ENCODE measurements at places on chromosomes 1 and 21.

DNA sequence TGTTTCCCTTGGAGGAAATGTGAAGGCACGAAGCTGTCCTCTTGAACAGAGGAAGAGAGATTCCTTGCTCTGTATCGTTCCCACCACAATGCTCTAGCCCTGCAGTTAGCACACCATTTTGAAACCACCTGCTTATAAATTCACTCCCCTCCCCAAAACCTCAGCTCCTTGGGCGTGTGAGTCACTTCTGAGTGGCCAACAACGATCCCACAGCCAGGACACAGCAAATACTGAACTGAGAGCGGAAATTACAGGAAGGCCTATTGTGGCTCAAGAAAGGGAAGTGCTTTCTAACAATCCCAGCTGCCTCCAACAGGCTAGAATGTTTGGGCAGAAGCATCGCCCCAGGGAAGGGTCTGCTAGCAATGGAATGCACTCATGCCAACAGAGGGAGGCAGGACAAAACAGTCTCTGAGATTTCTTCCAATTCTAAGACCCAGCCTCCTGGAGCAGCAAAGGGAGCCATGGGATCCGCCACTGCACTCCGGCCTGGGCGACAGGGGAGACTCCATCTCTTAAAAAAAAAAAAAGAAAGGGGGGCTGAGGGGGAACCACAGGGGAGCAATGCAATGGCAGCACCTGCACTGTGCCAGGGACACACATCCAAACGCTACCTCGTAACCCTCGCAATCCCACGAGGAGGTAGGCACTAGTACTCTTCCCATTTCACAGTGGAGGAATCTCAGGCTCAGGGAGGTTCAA is 1.9 kb downstream of the TMEM53 start:
- DNase-seq, result no peak

- no peak for DNase-seq
These were observed 30.6 kb upstream of the KCNE2 start for GRCh38 chr21:34333121-34333739.

- DNase-seq, result peak; percentile 86
These were observed 19.2 kb upstream of the PTTG1IP start for GRCh38 chr21:44892536-44893277.

DNA sequence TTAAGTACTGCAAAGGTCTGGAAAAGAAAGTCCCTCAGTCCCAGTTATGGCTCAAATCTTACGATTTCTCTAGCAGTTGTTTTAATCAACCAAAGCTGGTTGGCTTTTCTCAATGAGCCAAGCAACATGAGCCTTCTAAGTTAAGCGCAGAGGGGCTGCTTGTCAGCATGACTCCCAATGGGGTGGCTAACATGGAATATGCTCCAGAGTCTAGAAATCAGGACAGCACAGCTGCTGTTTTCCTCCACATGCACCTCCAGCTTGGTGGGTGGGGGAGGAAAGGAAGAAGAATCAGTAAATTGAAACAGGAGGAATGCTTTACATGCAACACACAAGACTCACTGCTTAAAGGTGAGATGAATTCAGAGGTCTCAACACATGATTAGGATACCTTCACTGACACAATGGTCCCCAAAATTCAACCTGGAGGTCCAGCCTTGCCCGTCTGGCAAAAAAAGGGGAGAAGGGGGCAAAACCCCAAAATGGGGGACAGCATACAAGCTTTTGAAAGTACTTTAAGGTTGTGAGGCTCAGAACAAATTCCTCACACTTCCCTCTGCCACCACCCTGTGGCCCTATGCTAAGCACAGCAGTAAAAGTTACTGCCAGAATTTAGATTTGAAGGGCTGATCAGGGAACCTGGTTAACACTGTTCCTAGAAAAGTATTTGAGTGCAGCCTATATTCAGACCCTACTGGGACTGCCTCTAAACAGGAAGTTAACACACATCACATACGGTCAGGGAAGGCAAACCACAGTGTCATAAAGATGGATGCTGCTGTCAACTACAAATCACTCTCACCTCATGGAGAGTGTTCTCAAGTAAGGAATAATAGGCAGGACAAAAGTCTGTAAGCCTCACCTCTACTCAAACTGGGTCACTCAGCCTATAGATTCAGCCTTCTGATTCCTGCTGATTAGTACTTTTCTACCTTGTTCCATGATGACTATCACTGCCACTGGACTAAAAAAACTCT is 2.6 kb downstream of the GATAD2B start:
- no peak for DNase-seq

GRCh38 chr1:22341791-22342605 is 109.7 kb upstream of the ZBTB40 start:
- no peak for DNase-seq

DNA sequence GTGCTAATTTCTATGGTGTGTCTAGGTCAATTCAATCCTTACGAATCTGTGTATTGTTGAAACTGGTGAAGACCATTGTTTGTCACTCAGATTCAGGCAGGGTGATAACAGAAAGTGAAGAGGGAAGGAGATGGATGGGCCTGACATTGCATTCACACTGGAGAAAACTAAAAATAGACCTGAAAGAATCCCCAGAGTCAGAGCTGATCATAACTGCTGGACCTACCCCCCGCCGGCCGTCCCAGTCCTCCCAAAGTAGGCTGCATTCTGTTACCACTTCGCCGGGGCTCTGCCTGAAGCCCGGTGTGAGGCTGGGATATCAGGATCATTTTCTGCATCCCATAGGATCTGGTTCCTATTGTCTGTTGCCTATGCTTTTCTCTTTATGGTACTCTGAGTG is 121.1 kb downstream of the NUF2 start:
- DNase-seq, result no peak

DNA sequence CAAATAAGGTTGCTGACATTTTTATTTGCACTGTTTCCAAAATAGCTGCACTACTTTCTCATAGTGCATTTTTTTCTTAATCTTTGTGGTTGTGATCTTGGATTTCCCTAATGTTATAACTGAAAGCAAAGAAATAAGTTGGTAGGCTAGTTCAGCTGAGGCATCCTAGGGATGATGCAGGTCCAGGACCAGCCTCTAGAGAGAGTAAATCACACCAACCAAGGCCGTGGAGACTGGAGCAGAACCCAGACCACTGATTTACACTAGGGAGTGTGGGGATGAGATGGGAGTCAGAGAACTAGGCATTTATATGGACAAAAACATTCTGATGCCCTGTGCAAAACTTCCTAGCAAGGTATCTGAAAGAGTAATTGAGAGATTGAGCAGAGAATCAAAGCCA is 104.5 kb downstream of the URB2 start:
- no peak for DNase-seq

DNA sequence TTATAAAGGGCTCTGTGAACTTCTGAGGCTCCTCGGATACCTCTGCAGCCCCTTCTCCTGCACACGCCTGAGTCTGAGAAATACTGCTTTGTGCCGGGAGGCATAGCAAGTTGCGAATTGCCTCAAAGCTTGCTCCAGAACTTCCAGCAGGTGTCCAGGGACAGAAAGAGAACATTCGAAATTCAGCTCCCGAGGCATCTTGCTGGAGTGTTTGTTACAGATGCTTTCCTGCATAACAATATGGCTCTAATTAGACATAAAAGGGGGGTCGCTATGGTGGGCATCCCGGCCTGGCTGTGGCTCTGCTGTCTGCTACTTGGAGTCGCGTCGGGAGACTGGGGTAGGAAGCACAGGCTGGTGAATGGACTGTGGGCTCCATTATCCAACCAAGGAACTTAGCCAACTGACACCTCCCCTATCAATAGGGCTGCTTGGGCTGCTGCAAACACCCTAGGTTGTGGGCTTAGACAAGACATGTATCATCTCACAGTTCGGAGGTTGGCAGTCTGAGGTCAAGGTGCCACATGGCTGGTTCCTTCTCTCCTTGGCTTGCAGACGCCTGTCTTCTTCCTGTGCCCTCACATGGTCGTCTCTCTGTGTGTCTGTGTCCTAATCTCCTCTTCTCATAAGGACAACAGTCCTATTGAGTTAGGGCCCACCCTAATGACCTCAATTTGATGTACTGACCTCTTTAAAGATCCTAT is 607.0 kb downstream of the NPHP4 start:
- no peak for DNase-seq

GRCh38 chr1:217105437-217105836 is 382.2 kb upstream of the ESRRG start:
- DNase-seq, result no peak

DNA sequence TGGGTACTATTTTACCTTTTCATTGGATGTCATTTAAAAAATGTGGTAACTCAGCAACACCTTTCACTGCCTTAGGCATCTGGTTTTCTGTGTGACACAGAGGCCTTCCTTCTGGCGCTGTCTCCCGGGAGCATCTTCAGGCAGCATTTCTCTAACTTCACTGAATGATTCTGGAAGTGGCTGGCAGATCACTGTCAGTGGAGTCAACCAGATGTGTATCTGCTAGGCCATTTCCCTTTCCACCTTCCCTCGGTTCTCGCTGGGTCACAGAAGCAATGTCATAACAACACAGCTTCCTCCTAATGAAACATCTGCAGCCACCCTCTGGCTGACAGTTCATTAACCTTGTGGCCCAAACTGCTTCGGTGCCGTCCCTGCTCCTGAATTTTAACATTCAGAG is 137.8 kb downstream of the KIF26B start:
- no peak for DNase-seq

DNA sequence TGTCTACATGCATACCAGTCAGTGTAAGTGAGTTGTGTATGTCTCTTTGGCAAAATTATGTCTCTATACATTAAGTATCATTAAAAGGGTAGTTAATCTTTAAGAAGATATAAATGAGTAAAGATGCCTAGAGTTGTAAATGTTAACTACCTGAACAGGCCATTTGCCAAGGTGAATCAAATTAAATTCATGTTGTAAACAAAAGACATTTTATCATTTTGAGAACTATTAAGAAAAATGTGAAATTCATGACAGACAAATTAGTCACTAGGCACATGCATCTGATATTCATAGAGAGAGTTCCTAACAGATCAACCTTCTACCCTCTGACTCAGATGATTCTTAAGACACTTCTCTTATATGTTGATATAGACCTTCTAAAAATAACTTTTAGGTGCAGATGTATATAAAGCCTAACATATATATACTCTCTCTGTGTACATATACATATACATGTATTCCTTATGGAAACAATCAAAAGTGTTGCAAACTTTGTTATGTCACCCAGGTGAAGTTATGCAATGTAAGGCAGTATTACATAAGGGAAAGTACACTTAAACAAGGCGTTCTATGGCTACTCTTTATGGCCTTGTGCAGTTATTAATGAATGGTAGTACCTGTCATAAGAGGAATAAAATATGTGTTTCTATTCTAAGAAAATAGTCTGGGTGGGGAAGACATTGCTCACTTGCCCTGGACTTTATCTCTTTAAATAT is at the start of gene TMPRSS15:
Gene TMPRSS15, minus strand, starts transcription at position 51 of the 716 bp plus-strand sequence. CDS start 163 bp downstream, outside the sequence.
- DNase-seq, result no peak

- DNase-seq, result no peak
These were observed 55.1 kb downstream of the RPL5 start for GRCh38 chr1:92886886-92887419.

DNA sequence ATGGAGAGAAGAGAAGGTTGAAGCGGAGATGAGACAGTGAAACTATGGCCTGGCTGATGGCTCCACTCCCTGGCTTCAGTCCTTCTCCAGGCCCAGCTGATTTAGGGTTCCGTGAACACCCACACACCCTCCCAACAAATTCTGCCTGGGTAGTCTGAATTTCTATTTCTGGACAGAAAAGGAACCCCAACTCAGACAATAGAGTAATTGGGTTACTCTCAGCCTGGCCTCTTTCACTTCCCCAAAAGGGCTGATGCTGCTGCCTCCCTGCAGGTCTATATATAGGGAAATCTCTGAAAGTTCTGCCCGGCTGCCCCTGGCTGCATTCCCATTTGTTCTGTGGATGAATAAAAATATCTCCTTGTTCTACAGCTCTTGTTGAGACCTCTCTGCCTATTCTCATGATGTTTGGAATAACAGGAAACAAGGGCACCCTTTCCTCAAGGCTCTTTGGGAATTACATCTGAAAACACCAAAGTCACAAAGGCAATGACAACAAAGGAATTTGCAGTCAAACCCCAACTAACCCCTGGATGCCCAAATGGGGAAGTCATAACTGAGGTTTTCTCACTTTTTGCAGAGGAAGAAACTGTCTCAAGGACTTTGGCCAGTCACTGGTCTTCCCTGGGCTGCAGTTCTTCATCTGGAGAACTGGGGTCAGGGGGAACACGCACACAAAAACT is 11.4 kb upstream of the ZSCAN20 start:
- DNase-seq, result no peak

GRCh38 chr1:66533804-66534740 is at the start of gene SGIP1:
Gene SGIP1, plus strand, starts transcription at chr1:66534153. Its CDS starts 206 bp downstream, at chr1:66534359.
- no peak for DNase-seq

All from stimulated activated CD4-positive, alpha-beta T cell treated with anti-CD3 and anti-CD28 coated beads, Interleukin-2, amount 100 ng/mL, for 24 hours (primary cell).